ENCODE measurements at places on chromosomes 6 and 20.

- DNase-seq = peak; percentile 27
Observed at GRCh38 chr6:33213166-33213988, 5.1 kb downstream of the RING1 start.

DNA sequence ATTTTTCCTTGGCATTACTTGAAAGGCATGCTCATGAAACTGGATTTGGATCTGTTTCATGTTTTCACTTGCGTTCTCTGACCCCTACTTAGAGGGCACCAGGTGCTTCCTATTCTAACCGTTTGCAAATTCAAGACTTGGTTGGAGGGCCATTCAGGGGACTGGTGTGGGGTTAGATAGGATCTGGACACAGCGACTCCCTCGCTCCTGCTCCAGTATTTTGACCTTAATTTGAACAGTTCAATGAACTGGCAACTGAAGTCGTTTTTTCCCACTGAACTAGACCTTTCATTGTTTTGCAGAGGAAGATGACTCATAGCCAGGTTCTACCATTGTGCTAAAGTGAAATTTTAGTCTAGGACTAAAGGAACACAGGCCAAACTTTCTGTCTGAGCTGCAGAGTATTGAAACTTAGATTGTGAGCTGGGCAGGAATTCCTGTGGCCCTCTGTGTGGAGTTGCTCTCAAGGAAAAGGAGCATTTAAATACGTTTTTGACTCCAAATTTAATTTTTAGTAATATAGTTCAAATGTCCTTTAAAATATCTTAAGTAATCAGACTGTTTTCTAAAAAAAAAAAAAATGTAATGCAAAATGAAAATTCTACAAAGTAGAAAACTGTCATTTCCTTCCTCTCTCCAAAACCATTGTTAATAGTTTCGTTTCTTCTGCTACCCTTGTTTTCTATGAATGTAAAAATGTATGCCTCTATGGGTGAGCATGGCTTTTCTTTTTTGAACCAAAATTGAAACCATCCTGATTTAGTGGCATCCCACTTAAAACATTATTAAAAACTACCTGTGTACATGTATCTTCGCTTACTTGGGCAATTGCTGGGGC lies 64.8 kb downstream of the UTRN start:
- DNase-seq = peak; percentile 52

DNA sequence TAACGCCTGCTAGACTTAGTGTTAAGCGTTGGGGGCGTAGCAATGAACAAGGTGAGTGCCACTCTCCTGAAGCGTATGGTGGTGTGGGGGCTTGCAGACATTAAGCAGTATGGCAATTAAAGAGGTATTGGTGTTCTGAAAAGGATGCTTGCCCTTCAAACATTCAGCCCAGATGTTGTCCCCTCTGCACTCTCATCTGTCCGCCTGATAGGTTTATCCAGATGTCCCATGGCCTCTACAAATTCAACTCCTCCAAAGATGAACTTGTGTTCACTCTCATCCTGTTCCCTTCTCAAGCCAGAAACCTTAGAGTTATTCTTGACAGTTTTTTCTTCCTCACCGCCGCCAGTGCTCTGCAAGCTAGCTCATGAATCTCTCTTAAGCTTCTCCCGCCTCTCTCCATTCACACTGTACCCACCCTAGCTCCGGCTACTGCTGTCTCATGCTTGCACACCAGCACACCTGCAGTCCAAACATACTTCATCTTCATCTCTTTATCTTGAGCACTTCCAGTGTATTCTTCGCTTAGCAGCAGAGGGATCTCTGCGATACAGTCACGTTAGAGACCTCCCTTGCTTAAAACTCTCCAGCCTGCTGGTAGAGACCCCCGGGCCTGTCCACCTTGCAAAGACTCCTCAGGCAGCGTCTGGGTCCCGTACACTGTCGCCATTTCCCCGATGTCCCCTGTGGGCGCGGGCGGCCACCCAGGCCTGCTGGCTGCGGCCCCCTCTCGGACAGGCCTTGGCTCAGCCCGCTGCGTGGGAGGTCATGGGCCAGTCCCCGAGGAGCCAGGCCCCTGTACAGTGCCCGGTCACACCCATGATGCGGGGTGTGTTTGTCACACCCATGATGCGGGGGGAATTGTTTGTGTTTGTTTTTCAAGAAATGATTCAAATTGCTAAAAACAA lies 962 bp downstream of the DDX27 start:
- DNase-seq = no peak

- no peak for DNase-seq
Observed at GRCh38 chr20:60358101-60358500, 399.9 kb downstream of the CDH26 start.

DNA sequence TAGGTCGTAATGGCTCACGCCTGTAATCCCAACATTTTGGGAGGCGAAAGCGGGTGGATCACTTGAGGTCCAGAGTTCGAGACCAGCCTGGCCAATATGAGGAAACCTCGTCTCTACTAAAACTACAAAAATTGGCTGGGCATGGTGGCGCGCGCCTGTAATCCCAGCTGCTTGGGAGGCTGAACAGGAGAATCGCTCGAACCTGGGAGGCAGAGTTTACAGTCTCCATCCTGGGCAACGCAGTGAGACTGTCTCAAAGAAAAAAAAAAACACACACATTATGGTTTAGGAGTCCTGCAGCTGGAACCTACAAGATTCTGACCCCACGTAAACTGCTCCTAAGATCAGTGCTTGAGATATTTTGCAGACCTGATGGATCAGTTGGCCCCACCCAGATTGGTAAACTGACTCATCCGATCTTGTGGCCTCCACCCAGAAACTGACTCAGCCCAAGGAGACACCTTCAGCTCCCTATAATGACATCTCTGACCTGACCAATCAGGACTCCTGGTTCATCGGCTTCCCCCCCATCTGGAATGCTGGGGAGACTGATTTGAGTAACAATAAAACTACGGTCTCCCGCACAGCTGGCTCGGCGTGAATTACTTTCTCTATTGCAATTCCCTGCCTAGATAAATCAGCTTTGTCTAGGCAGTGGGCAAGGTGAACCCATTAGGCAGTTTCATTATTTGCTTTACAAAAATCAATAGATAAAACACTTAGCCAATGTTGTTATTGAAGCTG lies 96.2 kb upstream of the BTN3A2 start:
- peak; percentile 87 for DNase-seq

DNA sequence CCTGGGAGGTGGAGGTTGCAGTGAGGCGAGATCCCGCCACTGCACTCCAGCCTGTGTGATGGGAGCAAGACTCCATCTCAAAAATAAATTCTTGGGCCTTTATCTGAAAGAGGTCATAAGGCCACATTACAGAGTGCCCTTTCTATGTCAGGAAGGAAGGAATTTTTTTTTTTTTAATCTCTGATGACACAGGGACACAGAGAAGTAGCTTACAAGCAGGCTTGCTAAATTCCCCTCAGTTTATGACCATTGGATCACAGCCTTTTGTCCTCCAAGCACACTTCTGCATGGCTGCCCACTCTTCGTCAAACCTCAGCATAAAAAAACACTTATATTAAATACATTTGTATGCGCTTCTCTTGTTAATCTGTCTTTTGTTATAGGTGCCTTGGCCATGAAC lies 7.5 kb upstream of the IFNGR1 start:
- DNase-seq = no peak

- no peak for DNase-seq
Observed at GRCh38 chr20:23782366-23782983, 31.7 kb upstream of the CST1 start.

- DNase-seq = peak; percentile 92
Observed at GRCh38 chr20:40009542-40009941, 679.5 kb downstream of the MAFB start.

GRCh38 chr6:9799582-9799981 lies 615.3 kb downstream of the TFAP2A start:
- no peak for DNase-seq

- DNase-seq = peak; percentile 20
Observed at GRCh38 chr6:126811321-126811720, 307.1 kb upstream of the RSPO3 start.

All from fibroblast of skin of right biceps (primary cell).